ENCODE measurements at places on chromosomes 2 and 18.

- no peak for DNase-seq
Measured at GRCh38 chr18:5975111-5976002, 80.0 kb upstream of the TMEM200C start.

DNA sequence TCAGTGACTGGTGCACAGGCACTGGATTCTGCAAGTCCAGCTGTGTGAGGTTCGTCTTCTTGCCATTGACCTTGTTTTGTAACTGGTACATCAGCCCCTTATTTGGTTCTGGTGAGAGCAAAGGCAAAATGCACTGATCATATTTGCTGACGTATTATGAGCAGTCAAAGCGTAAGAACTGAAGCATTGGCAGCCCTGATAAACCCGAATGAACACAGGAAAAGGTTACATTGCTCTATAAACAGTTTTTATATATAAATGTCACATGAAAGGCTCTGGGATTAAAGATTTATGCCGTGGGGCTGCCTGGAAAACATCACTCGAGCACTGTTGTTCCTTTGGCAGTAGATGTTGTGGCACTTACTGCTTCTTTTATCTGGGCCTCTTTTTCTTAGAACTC is 167.9 kb downstream of the IRS1 start:
- DNase-seq: no peak

- DNase-seq: no peak
Measured at GRCh38 chr2:30412047-30412683, 34.9 kb upstream of the LCLAT1 start.

DNA sequence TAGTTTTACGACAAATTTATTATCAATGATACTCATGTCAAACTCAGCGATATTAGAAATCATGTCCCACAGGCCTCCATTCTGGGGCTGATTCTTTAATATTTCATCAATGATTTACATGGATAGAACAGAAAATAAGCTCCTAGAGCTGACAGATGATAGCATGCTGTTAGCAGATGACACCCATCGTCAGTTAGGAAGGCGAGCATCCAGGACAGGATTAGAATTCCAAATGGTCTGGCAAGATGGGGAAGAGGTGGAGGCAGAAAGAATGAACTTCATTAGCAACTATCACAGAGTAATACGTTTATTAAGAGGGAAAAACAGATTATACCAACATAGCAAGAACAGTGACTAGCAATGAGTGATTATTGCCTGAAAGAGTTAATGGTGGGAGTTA is 46.2 kb upstream of the ACVR1 start:
- DNase-seq: no peak

GRCh38 chr18:45014047-45014501 is 333.4 kb downstream of the SETBP1 start:
- no peak for DNase-seq

GRCh38 chr18:77970814-77971213 is 721.2 kb downstream of the GALR1 start:
- no peak for DNase-seq

DNA sequence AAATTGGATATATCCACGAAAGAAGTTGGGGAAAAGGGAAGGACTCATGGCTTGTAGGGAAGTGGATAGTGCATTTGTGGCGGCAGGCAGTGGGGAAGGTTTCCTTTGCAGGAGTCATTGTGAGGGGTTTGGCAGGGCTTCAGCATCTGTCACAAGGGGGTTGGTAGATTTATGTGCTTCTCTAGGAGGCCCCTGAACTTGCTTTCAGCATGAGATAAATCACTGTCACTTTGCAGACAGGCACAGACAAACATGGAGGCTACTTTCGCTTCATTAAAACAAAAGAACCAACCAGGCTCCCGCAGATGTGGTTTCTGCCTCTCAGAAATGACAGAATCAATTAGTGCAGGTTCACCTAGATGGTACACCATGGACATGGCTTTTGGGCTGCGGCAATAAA is 340.7 kb downstream of the TGIF1 start:
- no peak for DNase-seq

GRCh38 chr2:113806217-113806913 is 49.9 kb upstream of the SLC35F5 start:
- no peak for DNase-seq

DNA sequence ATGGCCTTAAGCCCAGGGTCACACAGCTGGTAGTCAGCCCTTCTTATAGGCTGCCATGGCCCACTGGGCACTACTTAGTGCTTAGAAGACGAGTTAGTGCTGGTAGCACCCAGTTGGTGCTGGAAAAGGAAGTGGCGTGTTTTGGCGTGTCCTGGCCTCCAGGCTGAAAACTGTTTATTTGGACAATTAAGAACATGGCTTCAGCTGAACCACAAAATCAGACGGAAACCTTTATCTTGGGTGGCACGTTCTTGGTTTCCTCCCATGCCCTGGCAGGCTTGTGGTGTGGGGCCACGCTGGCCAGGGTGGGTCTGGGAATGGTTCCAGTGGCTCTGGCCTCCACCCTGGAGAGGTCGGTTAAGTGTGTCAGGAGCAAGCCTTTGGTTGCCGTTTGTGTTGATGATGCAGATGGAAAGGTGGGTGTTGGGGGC is 141.5 kb upstream of the HAAO start:
- no peak for DNase-seq

DNA sequence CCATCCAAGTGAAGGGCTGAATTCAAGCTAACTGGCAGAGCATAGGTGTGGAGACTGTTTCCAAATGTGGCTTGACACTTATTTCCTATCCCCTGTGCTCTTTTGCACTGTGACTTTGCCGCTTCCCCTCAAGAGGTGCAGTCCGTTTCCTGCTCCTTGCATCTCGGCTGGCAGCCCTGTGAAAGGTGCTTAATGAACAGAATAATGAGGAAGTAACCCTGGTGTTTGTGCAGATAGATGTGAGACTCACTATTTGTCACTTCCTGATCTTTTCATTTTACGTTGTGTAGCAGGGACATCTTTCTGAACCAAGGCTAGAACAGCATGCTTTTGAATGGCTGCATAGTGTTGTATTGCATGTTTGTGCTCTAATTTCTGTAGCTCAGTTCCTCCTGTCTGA is 60.8 kb downstream of the CEP192 start:
- DNase-seq: no peak

GRCh38 chr2:172270278-172271079 is 156.9 kb upstream of the ITGA6 start:
- DNase-seq: no peak

DNA sequence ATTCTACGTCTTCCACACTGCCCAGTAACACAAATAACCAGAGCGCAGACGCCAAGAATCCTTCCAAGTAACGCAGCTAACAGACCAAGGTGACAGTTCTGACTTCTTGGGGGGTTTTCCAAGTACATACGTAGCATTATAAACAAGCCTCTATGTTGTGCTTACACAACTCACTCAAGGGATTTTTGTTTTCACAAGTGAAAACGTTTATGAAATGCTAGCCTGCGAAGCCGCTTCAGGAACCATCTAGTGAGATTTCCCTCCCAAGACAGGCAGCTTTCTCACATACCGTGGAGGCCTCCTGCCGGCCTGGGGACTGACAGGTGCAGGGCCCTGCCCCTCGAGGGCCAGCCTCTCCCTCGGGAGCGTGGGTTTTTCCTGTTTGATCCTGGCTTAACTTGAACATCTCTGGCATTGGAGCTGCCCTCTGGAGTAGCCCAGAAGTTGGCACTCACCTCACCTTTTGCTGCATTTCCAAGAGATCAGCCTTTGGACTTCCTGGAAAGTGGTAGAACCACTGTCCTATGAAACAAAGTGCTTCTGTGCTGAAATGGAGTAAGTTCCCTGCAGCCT is 151.1 kb downstream of the MBP start:
- DNase-seq: peak; percentile 45

DNA sequence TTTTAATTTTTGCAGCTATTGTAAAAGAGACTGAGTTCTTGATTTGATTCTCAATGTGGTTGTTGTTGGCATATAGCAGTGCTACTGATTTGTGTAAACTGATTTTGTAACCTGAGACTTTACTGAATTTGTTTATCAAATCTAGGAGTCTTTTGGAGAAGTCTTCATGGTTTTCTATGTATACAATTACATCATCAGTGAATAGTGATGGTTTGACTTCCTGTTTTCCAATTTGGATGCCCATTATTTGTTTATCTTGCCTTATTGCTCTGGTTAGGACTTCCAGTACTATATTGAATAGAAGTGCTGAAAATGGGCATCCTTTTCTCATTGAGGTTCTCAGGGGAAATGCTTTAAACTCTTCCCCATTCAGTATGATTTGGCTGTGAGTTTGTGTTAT is 99.7 kb downstream of the GULP1 start:
- no peak for DNase-seq

DNA sequence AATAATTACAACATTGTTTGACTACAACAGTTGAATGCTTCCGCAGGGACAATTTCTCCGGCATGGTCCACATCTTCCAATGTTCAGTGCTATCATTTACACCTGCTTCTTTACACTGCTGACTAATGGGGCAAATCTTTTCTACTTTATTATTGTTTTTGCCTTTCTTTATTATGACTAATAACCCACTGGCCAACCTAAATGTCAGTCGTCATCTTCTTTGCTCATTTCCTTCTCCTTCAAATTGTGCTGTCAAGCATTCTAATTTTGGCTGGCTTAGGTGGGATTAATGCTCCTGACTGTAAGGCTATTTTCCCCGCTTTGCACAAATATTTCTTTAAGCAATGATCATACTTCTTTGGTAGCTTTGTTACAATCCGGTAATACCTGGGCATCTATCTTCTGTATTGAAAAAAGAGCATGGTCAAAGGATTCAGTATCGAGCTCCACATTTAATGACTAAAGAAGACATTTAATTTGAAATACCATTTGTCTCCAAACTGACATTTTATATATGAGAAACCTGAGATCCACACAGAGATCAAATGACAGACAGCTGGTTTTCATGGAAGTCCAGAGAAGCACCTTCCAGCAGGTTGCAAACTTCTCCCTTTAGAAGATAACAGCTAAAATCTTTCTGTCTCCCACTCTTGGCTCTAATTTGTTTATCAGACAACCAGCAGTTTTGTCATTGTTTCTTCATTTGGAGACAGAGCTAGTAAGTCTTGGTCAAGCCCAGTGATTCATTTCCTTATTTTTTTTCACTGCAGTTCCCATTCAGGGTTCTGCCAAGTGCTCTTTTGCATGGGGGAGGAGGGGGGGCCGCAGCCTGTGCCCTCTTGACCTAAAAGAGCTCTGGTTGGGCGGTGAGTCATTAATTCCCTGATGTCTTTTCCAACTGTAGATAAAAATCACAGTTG is 132.9 kb downstream of the SOCS6 start:
- DNase-seq: peak; percentile 34

- DNase-seq: no peak
Measured at GRCh38 chr2:173991856-173992588, 26.8 kb upstream of the SP3 start.

DNA sequence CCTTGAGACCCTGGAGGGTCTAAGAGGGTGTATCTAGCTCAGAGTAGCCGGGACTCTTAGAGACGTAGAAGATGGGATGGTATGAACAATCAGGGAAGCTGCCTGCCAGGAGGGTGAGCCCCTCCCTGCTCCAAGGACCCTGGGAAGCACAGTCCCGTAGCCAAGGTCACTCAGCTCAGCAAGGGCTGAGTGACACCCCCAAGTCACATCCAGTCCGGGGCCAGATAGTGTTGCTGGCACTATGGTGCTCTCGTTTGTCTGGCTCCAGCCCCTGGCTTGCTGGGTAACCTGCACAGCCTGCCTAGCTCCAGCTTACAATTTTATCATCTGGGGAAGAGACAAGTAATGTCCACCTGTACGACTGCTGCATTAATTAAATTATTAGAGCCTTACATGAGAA is 22.3 kb downstream of the REEP1 start:
- no peak for DNase-seq

DNA sequence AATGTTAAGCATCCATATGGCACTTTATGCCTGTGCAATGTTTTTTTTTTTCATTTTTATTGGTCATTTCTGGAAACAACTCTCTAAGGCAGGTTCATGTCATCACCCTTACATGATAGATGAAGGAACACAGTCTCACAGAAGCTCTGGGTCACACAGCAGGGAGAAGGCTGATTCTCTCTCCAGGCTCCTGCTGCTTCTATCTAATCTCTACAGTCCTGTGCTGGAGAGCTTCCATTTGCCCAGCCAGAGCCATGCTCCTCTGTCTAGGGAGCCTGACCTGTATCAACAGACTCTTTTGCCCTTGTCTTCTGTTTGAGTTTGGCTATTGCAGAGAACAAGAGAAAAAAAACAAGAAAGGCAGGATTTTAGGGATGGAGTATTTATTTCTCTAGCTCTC is 584.8 kb downstream of the MBD2 start:
- no peak for DNase-seq

DNA sequence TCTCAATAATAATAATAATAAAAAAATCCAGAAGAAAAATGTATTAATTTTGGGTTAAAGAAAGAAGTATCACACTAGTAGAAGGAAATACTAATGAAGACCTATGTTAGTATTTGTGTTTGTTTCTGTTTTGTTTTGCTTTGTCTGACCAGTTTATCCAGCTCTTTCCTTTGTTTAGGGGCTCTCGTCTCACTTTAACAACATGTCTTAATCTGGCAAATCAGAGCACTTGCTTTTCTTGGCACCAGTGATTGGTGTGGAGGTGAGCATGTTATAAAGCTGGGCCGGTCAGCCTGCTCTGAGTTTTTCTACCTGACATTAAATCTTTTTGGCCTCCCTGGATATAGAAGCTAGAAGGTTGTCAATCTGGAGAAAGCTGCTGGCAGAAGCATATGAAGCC is 15.1 kb upstream of the MEX3C start:
- no peak for DNase-seq

DNA sequence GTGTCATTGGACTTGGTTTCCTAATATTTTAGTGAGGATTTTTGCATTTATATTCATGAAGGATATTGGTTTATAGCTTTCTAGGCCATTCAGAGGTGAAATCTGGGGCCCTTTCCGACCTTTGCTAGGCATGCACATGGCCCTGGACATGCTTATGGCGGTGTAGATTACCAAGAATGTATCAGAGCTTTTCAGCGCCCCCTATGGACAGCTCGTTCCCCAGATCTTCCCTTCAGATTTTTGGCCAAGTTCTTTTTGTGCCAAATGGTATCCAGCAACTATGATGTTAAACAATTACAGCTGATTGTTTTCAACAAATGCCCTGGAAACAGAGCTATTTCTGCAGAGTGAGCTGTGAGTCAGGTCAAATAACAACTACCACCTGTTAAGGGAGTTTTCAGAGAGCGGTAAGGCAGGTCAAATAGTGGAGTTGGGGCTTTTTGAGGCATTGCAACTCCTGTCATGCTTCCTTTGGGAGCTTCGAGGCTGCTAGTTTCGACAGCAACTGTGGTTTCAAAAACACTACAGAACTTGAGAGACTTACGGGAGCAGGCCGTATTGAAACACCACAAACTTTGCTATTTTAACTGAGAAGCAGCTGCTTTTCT is 188.3 kb downstream of the ZNF516 start:
- DNase-seq: no peak

GRCh38 chr2:112656679-112657078 is 10.9 kb downstream of the SLC20A1 start:
- no peak for DNase-seq

DNA sequence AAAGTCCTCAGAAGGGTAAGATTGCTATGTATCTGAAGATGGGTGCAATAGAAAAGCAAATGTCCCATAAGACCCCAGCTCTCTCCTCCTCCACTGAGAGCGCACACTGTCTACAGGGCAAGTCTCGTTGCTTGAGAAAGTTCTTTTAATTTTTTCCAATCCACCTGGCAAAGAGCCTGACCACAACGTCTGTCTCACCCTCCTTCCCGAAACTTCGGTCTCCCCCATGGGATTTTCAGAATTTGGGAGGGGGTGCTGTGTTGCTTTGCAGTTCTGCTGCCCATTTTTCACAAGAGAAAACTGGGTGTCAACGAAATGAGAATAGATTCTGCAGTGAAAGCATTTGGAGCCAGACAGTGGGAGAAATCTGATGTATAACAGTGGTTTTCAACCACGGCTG is 40.4 kb downstream of the SERTAD2 start:
- no peak for DNase-seq

Measured in brain pericyte (primary cell).